C1 segment of cervical spinal cord (tissue), 14 donors: ENCODE measurements at places on chromosomes 6 and 20.

DNA sequence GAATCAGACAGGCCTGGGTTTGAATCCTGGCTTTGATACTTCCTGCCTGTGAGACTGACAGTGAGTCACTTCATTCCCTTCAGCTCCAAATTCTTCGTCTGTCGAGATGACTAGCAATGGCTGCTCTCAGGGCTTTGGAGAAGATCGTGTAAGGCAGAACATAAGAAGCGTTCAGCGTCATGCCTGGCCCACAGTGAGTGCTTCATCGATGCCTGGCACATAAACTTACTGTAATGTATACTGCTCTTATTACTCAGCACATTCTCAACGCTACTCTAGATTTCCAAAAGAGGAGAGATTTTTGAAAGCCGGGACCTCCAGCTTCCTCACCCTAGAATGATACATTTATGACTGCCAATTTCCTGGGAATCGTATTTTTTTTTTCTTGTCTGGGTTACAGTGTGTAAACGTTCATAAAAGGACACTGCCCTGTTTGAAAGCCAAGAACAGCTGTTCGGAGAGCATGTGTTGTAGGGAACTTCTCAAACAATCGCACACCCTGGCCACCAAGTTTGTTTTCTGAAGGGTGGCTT, 16.2 kb upstream of the BCAS1 start:
- DNase-seq, result no peak

GRCh38 chr6:81758221-81758620, 5.7 kb upstream of the TENT5A start:
- no peak for DNase-seq

GRCh38 chr20:30606990-30607389, 650.5 kb upstream of the DEFB115 start:
- no peak for DNase-seq

- DNase-seq, result no peak
Observed at GRCh38 chr6:5828296-5828695, 178.4 kb downstream of the NRN1 start.

DNA sequence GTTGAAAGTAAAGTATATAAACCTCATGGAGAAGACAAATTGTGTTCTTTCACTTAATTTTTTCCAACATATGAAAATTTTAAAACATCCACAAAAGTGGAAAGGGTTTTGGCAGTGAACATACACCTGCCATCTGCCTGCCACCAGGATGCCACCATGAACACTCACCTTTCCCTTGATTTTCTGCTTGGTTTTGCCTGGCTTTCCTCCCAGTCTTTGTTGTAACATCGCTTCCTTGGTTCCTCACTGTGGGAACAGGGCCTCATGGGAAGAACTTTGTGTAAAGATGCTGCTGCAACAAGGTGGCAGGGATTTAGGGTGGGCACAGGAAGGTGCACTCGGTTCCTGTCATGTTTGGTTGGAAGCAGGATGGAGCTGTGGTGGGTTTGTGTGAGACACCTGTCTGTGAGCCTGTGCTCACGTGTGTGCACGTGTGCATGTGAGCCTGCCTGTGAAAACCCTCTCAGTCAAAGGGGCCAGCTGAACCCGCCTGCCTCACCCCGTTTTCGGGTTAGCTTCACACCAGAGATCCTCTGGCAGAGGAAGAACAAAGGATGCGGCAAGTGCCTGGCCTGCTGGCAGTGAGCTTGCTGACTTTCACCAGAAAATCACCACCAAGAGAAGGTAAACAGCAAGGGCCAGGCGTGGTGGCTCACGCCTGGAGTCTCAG, 11.0 kb upstream of the RBM38 start:
- DNase-seq, result no peak

- DNase-seq, result no peak
Observed at GRCh38 chr6:56072856-56073255, 174.5 kb downstream of the COL21A1 start.

- DNase-seq, result no peak
Observed at GRCh38 chr6:117740605-117741004, 65.3 kb downstream of the NUS1 start.

- no peak for DNase-seq
Observed at GRCh38 chr6:160461641-160462040, 113.5 kb downstream of the SLC22A3 start.

GRCh38 chr6:2103765-2104523, 141.5 kb downstream of the GMDS start:
- no peak for DNase-seq

- no peak for DNase-seq
Observed at GRCh38 chr20:13492001-13492481, 146.7 kb downstream of the TASP1 start.

DNA sequence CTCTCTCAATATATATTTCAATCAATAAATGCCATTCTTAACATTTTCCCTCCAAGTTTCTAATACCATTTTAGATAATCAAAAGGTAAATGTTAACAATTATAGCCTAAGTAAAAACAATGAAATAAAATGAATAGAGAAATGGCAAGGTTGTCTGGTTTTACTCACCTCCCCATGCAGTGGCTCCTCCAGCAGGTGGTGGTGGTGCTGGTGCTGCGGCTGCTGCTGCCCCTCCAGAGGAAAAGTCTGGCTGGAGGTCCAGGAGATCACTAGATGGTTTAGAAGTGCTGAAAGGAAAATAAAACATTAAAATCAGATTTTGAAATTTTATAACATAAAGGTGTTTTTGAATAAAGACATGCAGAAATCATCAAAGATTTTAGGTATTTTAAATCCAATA, 93.2 kb downstream of the PRSS35 start:
- no peak for DNase-seq

GRCh38 chr6:55964136-55964535, 88.7 kb upstream of the BMP5 start:
- no peak for DNase-seq
